H54 (cell line): ENCODE measurements at places on chromosomes 3 and 15.
A peak's percentile ranks its signal among the peaks of the same experiment; 100 is the strongest.

DNA sequence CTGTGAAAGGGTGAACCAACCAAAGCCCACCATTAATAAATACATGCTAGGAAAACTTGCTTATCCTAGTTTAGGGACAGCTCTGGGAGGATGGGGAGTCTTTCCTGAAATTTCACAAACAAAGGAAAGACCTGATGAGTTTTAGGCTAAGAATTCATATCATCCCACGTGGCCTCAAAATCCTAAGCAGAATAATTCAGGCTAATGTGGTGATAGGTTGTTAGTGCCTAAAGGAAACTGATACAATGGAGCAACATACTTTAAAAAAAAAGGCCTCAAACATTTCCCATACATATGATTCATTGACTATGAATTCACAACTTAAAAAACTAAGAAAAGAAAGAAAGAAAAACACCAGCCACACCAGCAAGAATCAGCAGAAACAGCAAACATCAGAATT, 126.9 kb upstream of the CNTN4 start:
- no peak for DNase-seq

GRCh38 chr15:68818066-68818768, 2.5 kb downstream of the ANP32A start:
- DNase-seq = peak; percentile 45

GRCh38 chr3:197404030-197404429, 105.6 kb upstream of the DLG1 start:
- no peak for DNase-seq

GRCh38 chr3:119637679-119638477, 22.5 kb downstream of the POPDC2 start:
- peak; percentile 54 for DNase-seq

GRCh38 chr15:96807361-96807760, 476.9 kb downstream of the NR2F2 start:
- no peak for DNase-seq

DNA sequence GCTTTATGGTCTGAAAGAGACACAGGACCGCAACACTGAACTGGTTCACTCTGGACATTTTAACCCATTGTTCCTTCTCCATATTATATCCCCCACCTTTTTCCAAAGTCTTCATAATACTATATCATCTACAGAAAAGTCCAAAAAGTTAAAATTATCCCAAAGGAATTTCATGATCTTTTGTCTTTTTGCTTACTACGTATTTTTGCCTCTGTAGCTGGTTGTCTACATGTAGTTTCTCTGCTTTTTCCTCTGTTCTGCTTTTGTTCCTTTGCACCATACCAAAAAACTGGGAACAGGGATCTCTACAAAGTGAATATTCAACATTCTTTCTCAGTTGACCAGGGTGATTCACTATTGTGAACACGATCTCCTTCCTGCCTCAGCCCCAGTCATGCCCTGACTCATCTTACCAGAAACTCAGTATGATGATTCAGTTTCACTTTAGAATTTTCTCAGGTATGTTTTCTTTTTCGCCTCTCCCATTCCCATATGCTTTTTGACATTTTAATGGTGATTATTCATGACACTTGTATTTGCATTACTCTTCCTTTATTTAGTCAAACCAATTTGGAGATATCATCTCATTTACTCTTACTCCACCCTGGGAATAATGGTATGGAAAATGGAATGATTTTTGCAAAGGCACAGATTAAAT, 14.5 kb downstream of the EMC4 start:
- DNase-seq = peak; percentile 58

GRCh38 chr3:75894234-75894633, 108.9 kb upstream of the ZNF717 start:
- no peak for DNase-seq

- no peak for DNase-seq
These were observed 12.5 kb downstream of the MBNL1 start for GRCh38 chr3:152281133-152281713.

- no peak for DNase-seq
These were observed 35.5 kb downstream of the ECT2 start for GRCh38 chr3:172786036-172786435.

- DNase-seq = no peak
These were observed 139.2 kb downstream of the RBMS3 start for GRCh38 chr3:29420106-29420505.

- DNase-seq = no peak
These were observed 658.8 kb upstream of the SGO1 start for GRCh38 chr3:20844851-20845250.

DNA sequence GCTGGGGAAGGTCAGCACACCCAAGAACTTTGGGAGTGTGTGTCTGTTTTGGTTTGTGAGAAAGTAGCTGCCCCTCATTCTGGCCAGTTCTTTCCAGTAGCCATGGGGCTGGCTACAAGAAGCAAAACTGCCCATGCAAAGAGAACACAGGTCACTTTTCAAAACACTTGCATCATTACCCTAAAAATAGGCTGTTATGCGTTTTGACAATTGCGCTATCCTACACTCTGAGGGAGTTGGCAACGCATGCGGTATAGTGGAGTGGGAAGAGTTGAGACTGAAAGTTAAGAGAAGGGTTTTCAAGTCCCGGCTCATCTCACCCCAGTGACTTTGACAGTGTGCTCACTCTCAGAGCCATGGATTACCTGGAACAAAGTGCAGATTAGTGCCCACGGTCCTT, 41.8 kb upstream of the MYZAP start:
- DNase-seq = no peak
